ENCODE measurements at places on chromosomes 2 and 18.

DNA sequence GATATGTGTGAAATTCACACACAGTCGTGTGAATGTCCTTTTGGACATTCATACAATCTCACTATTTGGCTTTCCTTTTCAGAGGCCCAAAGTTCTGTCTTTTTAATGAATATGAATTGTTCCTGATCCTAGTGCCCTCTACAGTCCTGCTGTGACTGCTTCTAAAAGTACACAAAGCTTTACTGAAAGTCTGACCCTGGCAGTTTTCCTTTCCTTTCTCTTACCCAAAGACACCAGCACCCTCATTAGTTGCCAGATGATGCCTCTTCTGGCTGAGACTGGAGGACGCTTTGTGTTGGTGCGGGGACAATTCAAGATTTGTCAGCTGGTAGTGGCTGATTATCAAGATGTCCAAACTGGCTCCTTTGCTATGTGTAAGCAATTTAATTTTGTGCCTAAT, 81.8 kb upstream of the CDCA7 start:
- no peak for DNase-seq

GRCh38 chr2:148978706-148979105, 59.8 kb upstream of the LYPD6B start:
- DNase-seq = no peak

DNA sequence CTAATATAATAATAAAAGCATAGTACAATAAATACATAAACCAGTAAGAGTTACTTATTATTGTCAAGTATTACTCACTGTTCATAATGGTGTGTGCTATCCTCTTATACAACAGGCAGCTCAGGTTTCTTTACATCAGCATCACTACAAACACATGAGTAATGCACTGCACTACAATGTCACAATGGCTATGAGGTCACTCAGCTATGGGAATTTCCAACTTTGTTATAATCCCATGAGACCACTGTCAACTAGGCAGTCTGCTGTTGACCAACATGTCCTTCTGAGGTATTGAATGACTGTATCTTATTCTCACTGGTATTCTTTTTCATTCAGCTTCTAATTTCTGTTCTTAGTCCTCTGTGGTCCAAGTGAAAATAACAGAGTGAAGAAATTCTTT, 250.4 kb upstream of the DSEL start:
- DNase-seq = no peak

DNA sequence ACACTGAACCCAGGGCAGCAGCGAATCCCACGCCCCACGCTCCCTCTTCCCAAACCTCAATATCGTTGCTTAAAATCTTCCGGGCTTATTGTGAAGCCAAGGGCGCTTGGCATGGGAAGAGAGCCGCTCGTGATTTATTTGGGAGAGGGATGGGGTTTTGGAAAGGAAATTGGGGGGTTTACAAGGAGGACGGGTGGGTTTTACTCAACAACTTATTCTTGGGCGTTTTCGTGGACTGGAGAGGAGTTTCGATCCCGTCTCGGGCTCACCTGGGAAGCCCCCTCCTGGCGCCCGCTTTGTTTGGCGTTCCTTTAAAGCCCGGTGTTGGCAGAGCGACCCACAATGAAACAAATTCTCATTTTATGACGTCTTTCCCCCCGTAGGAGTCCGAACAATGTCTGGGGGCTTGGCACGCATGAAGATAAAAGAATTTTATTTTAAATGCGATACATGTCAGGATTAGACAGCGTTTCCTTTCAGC, 135.3 kb downstream of the INSIG2 start:
- no peak for DNase-seq

GRCh38 chr2:85421260-85422071, 3.0 kb downstream of the SH2D6 start:
- peak; percentile 89 for DNase-seq

GRCh38 chr18:12254136-12254819, at the start of gene CIDEA:
TSS of gene CIDEA (plus strand) at chr18:12254361. CDS start at chr18:12254384, 23 bp downstream.
- no peak for DNase-seq

GRCh38 chr2:134167015-134167414, 86.9 kb upstream of the MGAT5 start:
- no peak for DNase-seq

GRCh38 chr2:12543978-12544558, 172.7 kb upstream of the TRIB2 start:
- no peak for DNase-seq

- DNase-seq = no peak
These were observed 131.4 kb downstream of the STRN start for GRCh38 chr2:36834731-36835524.

- DNase-seq = no peak
These were observed 2.3 kb downstream of the PPM1B start for GRCh38 chr2:44171018-44171417.

- DNase-seq = no peak
These were observed 346.7 kb downstream of the RAD51AP2 start for GRCh38 chr2:17171446-17172049.

GRCh38 chr2:240624011-240624949, 1.0 kb upstream of the GPR35 start:
- DNase-seq = no peak

DNA sequence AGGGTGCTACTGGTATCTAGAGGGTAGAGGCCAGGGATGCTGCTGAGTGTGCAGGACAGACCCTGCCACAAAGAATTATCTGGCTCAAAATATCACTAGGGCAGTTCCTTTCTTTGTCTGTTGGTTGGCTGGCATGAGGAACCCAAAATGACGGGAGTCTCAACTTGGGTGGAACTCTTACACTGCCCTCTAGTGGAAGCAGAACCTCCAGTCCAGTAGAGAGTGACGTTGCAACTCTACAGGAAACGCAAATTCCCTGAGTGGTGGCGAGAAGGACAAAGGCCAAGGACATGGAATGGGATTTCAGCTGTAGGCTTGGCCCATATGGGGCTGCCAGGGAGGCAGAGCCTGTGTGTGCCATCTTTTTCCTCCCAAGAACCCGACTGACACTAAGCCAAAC, 47.1 kb downstream of the COPS8 start:
- DNase-seq = no peak

DNA sequence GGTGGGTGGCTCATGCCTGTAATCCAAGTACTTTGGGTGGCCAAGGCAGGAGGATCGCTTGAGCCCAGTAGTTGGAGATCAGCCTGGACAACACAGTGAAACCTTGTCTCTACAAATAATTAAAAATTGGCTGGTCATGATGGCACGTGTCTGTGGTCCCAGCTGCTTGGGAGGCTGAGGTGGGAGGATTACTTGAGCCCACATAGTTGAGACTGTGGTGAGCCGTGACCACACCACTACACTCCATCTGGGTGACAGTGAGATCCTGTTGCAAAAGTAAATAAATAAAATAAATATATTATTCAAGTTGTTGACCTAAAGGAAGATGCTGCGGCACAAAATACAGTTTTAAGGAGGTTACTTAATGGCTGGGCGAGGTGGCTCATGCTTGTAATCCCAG, 72.7 kb downstream of the LAMA3 start:
- DNase-seq = no peak

DNA sequence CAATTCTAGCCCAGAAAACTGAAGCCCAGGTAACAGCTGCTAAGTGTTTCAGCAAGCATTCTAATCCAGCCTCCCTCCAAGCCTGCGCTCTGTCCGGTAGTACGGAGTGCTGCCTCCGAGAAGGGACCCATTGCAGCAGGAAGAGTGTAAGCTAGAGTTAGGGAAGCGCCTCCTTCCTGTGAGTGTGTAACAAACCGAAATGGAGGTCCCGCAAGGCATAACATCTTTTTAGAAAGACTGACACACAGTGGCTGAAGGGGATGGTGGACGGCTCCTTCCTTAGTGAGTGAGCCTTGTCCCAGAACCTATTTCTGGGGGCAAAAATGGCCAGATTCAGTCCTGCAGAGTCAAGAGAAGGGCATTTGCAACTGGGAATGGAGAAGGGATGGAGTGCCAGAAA, 12.2 kb downstream of the PKDCC start:
- no peak for DNase-seq

GRCh38 chr2:225276207-225276606, 123.3 kb upstream of the NYAP2 start:
- DNase-seq = no peak

Measured in left lobe of liver (tissue), 2 donors.